ENCODE measurements at places on chromosomes 16 and 17.

DNA sequence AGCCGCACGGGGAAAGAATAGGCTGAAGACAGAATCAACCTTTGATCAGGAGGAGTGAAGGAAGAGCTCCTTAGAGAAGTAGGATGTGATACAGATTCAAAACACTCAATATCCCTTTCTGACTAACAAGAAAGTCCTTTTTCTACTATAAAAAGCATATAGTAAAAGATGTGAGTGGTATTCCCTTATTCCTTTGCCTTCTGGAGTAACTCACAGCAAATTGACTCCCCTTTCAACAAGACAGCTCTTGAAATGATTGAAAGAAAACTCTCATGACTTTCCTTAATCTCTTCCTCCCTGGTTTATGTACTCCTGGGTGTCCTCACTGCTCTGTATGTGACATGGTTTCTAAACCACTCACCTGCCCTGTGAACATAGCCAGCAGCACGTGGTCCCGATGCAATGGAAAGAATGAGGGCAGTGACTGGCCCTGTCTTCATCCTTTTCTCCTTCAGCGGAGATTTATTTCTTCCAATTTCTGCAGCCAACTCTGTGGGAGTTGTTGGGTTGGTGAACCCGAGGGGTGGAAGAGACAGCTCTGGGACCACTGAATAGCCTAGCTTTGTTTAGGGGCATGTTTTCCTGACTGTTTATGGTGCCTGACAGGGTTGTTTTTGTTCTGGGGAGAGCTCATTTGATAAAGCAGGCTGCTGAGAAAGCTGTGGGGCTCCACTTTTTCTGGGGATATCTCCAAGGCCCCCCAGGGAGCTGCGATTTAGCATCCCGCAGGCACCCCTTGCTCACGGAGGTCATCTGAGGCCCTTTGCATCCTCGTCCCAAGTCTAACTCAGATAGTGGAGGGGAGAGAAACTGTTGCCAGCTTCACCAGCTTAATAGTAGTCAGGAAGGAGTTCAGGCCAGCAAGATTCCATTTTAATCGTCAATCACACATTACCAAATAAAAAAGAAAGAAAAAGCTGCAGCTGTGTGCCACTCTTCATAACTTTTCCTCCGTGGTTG lies 46.7 kb downstream of the MAP2K6 start:
- no peak for DNase-seq

- no peak for DNase-seq
Measured at GRCh38 chr16:73289232-73289631, 241.3 kb upstream of the ZFHX3 start.

- no peak for DNase-seq
Measured at GRCh38 chr17:34651402-34651811, 72.0 kb downstream of the TMEM132E start.

GRCh38 chr16:50198802-50199403 lies 45.8 kb downstream of the TENT4B start:
- DNase-seq: no peak

- DNase-seq: no peak
Measured at GRCh38 chr17:34499576-34499975, 79.8 kb upstream of the TMEM132E start.

- peak; percentile 49 for DNase-seq
Measured at GRCh38 chr17:40450175-40450574, 6.9 kb downstream of the IGFBP4 start.

DNA sequence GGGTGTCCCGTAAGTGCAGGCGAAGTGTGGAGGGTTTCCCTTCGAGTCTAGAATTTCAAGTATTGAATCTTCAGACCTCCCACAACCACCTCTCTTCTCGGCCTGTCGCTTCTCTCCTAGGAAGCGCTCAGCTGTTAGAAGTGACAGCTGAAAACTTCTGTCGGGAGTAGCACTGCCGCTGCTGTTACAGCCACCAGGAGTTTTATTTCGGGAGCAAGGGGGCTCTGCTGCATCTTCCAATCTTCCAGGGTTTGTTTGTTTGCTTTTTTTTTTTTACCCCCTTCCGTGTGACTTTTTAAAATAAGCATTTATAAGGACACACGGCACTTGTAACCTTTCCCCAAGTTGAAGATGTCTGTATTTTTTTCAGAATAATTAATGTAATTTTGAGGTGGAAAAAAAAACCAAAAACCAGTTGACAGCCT lies 767 bp downstream of the RPS6KB1 start:
- no peak for DNase-seq

DNA sequence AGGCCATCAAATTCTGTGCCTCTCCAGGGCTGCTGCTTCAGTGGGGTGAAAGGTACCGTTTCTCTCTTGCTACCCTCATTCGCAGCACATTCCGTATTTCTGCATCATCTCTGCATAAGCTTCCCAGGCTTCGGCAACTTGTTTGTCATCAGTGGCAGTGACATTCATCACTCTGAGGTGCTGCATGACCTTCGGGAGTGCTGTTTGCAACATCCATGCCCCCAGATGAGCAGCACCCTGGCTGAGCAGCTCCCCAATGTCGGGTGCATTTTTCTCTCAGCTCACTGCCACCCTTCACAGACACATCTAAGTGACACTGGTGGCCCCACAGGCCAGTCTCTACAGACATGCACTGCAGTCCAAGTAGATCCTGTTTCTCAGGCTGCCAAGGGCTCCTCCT lies 3.8 kb downstream of the CREBBP start:
- no peak for DNase-seq

- no peak for DNase-seq
Measured at GRCh38 chr17:49616601-49617131, 41.0 kb downstream of the NXPH3 start.

DNA sequence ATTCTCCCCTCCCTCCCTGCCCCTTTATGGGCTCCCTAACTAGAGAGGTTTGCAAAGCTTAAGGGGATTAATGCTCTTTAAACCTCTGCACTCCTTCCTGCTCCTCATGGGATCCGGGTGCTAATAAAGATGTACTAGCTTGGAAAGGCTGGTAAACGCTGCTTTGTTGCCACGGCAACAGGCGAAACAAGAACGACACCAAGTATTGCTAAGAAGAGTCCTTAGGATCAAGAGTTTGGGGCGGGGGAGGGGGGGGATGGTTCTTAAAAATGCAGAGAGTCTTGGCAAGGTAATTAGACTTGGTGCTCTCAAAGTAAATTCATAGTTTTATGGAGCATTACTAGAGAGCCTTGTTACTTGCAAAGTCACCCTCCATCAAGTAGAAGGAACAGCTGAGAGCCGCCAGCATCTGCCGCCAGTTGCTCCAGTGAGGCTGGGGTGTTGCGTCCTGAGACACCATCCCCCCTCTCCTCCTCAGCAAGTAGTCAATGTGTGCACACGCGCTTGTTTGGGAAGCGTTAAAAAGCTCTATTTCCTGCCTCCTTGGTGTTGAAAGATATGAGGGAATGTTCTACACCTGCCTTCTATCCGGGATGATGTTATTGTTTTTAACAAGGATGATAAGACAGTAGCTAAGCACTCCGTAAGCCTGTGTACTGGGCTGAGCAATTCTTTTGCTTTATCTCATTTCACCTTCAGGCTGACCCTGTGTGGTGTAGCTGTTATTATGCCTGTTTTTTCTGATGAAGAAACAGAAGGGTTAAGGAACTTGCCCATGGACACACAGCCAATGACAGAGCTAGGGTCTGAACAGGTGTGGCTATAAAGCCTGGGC lies 190.9 kb downstream of the CCDC182 start:
- DNase-seq: no peak

DNA sequence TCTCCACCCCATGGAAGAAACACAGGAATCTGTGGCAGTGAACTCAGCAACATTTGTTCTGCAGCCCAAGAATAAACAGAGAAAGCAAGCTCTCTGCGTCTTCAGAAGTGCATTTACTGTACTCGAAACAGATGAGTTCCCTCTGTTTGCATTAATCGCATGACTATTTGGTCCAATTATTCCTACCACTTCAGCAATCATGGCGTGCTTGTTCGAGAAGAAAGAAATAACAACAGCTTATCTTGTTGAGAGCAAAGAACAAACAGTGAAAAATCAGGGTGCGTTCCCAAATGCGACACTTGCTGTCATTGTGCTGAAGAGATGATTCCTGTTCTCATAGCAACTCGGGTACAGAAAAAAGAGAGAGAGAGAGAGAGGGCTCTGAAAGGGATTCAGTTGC lies 445.3 kb upstream of the MAF start:
- DNase-seq: no peak

DNA sequence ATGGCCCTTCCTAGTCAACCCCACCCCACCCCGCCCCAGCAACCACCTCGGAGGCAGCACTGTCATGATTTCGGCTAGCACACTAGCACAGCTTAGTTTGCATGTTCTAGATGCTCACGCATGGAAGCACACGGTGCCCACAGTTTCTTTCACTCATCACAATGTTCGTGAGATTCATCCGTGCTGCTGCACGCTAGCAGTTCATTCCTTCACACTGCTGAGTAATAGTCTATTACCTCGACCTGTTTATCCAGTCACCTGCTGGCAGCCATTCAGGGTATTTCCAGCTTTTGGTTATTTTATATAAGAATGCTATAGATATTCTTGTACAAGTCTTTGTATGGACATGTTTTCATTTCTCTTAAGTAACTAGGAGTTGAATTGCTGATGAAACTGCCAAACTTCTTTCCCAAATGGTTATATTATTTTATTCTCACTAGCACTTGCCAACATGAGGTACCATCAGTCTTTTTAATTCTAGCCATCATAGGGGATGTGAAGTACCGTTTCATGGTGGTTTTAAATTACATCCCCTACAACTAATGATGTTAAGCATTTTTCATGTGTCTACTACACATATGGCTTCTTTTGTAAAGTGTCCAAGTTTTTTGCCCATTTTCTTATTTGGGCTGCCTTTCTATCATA lies 75.7 kb downstream of the CYTH1 start:
- DNase-seq: no peak

DNA sequence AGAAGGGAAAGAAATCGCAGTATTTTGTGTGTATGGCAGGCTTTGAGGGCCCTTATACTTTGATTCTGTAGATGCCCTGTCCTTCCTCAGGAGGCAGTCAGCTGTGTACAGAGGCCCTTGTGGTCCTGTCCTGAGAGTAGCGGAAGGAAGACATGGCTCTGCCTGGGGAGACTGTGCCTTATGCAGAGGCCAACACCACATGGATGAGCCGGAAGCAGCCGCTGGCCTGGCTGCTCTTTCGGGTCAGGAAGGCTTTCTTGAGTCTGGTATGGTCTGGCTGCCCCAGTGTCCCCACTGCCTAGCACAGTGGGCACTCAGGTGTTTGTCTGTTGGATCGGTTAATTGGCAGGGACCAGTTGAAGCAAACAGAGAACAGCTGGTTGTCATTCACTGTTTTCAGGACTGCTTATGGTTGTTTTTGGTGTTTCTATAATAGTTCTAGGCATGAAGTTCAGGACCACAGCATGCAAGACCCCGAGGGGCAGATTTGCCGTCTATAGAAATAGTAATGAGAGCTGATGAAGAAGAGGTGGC lies 12.4 kb downstream of the USP10 start:
- DNase-seq: no peak

- DNase-seq: peak; percentile 83
Measured at GRCh38 chr16:30844671-30845449, 49.0 kb downstream of the BCL7C start.

GRCh38 chr17:60627124-60627523 lies 27.1 kb downstream of the PPM1D start:
- DNase-seq: no peak
